ENCODE measurements at places on chromosomes 3 and 15.

DNA sequence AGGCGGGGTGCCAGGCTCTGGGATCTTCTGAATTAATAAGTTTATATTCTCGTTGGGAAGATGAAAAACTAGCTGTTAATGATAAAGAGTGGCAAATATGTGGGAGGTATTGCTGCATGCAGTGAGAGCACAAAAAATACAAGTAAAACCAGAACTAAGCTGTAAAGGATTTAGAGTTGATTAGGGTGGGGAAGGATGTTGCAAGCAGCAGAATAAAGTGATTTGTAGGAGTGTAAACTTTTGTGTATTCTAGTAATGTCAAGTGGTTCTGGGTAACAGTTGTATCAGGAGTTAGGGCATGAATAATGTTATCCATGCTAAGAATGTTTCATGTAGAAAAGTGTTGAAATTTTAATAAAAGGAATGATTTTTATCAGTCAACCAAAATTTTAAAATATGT is 18.1 kb downstream of the CRYBG3 start:
- DNase-seq, result no peak

DNA sequence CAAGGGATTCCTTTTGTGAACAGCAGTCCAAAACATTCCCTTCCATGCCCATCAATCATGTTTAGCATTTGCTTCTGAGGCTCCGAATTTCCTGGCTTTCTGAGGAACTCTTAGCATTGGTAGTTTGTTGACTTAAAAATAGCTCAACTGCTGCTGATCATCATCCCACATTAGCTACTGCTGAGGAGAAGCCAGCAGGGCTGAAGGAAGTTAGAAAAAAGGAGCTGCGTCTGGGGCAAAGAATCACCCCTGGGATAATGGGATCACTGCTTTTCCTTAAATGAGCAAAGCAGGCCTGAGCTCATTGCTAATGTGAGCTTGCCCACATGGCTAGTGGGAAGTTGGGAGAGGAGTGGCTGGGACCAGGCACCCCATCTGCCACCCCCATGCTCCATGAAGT is 39.8 kb downstream of the CYP19A1 start:
- no peak for DNase-seq

DNA sequence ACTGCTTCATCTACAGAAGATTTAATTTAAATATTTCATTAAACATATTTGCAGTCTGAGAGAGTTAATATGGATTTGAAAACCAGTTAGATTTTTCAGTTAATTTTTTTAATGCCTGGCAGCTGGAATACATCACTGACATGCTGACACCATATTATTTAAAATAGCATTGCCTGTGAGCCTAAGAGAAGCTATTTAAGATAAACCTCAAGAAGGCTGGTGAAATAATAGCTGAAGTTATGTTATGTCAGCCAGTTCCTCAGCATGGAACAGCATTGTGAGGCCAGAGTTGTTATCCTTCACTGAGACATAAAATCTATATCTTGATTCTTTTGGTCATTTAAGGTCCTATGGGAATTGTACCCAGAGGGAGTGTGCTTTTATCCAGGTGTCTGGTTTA is 705.2 kb downstream of the NAALADL2 start:
- DNase-seq, result no peak

DNA sequence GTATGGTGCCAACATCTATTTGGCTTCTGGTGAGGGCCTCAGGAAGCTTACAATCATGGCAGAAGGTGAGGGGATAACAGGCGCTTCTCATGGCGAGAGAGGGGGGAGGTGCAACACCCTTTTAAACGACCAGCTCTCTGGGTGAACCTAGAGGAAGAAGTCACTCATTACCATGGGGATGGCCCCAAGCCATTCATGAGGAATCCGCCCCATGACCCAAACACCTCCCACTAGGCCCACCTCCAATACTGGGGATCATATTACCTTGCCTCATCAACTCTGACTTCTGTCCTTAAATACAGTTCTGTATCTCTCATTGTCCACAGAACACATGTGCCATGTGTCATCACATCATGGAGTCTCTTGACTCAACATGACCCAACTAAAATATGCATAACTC is 37.5 kb upstream of the CLRN1 start:
- DNase-seq, result no peak

DNA sequence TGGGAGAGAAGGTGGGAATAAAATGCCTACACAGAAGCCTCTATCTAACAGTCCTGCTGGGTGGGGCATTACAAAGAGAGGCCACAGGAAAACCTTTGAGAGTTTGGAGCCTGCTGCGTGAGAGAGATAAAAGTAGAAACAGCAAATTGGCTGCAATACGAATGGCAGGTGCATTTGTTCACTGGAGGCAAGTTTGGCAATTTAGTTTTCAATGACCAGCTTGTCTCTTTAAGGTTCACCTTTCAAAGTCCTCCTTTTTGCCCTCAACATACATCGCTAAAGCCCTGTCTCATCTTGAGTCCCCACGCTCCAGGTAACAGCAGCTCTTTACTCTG is 405.7 kb downstream of the LSAMP start:
- DNase-seq, result no peak

DNA sequence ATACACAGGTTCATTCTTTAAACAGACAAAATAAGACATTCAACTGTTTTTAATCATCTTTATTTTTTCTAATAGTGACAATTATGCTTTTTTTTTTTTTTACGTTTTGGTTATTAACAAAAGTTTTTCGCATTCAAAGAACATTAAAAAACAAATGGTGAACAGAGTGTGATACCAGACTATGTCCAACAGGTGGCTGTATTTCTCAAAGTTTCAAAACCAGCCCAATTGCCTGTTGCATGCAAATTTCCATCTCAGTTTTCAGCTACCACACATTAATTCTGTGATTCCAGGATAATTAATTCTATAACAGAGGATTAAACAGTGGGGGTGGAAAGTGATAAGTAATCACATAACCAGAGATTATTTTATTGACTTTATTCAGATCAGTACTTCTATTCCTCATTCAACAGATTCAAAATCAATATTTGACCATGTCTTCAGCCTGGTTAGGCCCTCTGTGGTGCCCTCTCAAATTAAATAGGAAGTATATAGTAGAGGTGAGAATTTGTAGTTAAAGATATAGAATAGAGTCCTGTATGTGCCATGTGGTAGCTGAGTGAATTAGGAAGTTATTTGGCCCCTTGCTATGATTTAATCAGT is 122.2 kb upstream of the DCBLD2 start:
- DNase-seq, result no peak
